ENCODE measurements at places on chromosomes 4 and X.
A peak's percentile ranks its signal among the peaks of the same experiment; 100 is the strongest.

- no peak for DNase-seq
- no peak overlapping the region for H3K27ac ChIP-seq
- no peaks in the 10 kb centered on the region for H3K4me1 ChIP-seq
- no peak overlapping the region for H3K4me3 ChIP-seq
- no peaks in the 10 kb centered on the region for H3K27me3 ChIP-seq
These were observed 99.3 kb upstream of the GRPR start for GRCh38 chrX:16023790-16024734.

GRCh38 chr4:30256116-30256832 is 463.9 kb upstream of the PCDH7 start:
- H3K36me3 ChIP-seq = no peaks in the 10 kb centered on the region
- no peaks in the 10 kb centered on the region for H3K4me1 ChIP-seq
- DNase-seq = no peak
- H3K27me3 ChIP-seq = no peaks in the 10 kb centered on the region
- no peak overlapping the region for H3K27ac ChIP-seq

DNA sequence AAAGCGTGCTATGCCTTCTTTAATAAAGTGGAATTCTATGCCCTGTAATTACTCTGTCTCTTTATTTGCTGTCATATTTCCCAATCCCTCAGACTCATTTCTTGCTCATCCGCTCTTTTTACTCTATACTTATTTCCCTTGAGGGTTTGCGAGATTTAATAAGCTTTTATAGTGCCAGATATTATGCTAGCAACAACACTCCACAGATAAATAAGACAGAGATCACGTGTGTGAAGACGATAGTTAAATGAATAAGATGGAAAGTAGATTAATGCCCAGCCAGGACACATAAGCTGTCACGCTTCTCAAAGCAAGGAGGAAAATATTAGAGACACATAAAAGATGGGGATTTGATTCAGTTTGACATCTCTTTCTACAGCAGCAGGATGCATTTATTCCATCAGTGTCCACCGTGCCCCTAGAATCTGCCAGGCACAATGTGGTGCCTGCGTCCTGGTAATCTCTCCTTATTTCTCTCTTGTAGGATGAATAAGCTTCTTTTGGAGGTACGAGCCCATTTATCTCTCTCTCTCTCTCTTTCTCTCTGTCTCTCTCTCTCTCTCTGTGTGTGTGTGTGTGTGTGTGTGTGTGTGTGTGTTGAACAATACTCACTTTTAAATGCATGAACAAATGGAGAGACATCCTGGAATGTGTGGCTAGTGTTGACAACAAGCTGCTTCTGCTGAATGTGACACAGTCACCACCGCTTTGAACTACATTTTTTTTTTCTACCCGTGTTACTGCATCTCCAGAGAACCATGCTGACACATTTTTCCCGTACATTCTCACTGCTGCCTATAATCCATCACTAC is 48.2 kb downstream of the TMEM156 start:
- H3K27me3 ChIP-seq = no peaks in the 10 kb centered on the region
- H3K4me1 ChIP-seq = no peaks in the 10 kb centered on the region
- no peak overlapping the region for H3K4me3 ChIP-seq

DNA sequence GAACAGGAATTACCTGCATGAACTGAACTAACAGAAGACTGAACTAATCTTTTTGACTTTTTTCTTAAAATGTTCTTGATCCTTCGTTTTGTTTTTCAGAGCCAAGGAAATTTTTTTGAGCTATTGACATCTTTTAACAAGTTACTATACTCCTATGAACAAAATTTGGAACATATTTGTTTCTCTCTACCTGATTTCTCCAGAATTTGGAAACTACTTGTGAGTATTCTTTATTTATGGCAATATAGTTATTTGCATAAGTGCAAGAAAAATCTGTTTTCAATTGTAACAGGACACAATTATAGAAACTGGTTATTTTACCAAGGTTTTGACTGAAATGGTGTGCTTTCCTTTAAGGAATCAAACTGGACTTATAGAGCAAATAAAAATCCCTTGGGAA is 89.5 kb upstream of the HPGD start:
- no peaks in the 10 kb centered on the region for H3K27me3 ChIP-seq
- no peak overlapping the region for H3K27ac ChIP-seq
- DNase-seq = no peak
- no peaks in the 10 kb centered on the region for H3K4me1 ChIP-seq
- H3K36me3 ChIP-seq = no peaks in the 10 kb centered on the region
- H3K4me3 ChIP-seq = no peak overlapping the region

- no peak overlapping the region for H3K27ac ChIP-seq
- DNase-seq = no peak
- H3K27me3 ChIP-seq = no peaks in the 10 kb centered on the region
- H3K4me1 ChIP-seq = no peaks in the 10 kb centered on the region
- no peaks in the 10 kb centered on the region for H3K36me3 ChIP-seq
These were observed 95.7 kb upstream of the AFAP1 start for GRCh38 chr4:8035371-8035780.

DNA sequence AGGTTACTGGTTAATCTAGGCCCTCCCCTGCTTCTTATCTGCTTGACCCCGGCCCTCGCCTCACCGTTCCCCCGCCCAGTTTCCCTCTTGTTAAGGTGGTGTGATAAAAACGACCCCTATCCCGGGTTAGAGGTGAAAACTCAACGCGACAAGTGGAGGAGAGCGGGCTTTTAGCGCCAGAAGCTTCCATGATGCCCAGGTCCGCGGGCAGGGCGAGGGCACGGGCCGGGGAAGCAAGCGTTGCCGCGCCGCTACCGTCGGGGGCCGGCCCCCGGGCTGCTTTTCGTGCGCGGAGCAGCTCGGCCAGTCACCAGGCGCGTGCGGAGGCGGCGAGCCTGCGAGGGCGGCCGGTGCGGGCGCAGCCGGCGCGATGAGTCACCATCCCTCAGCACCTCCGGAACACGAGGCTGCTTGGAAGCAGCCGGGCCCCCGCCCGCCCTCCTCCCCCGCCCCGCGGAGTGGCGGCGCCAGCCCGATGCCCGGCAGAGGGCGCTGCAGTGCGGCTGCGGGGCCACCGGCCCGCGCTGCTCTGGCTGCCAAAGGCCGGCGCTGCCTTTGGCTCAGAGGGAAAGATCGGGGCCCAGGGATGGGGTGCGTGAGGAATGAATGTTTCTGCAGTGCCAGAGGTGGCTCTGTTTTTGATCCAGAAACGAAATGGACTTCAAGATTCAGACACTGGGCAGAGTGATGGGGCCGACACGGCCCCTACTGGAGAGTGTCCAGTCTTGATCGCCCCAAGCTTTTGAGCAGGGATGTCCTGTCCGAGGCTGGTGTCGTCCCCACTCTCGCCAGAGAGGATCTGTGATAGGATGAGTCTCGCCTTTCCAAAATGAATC is 107.8 kb downstream of the NHSL2 start:
- no peaks in the 10 kb centered on the region for H3K4me1 ChIP-seq
- no peaks in the 10 kb centered on the region for H3K27me3 ChIP-seq
- peak overlapping the region; percentile 17 for H3K4me3 ChIP-seq
- H3K36me3 ChIP-seq = no peaks in the 10 kb centered on the region
- DNase-seq = peak; percentile 84
- peak overlapping the region; percentile 56 for H3K27ac ChIP-seq

Data from breast epithelium (tissue), 4 donors.